ENCODE measurements at places on chromosomes 3 and 15.

- no peak for DNase-seq
Observed at GRCh38 chr3:140096037-140096436, 161.1 kb downstream of the CLSTN2 start.

GRCh38 chr3:134609821-134610431 lies 40.9 kb downstream of the KY start:
- DNase-seq = no peak

DNA sequence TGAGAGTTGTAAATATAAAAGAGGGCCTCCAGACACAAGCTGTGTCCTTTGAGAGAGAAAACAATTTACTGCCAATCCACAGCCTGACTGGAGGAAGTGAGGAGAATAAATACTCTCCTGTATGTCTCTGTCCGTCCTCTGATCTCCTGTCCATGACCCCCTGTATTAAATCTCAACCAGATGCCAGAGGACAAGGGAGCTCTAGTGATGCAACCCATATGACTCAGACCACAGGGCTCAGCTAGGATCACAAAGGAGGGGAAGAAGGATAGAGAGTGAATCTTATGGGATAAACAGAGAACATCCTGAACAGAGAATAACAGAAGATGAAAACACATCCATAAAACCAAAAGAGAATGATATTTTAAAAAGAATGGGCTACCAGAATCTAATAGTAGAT lies 482.6 kb downstream of the PLOD2 start:
- DNase-seq = no peak

DNA sequence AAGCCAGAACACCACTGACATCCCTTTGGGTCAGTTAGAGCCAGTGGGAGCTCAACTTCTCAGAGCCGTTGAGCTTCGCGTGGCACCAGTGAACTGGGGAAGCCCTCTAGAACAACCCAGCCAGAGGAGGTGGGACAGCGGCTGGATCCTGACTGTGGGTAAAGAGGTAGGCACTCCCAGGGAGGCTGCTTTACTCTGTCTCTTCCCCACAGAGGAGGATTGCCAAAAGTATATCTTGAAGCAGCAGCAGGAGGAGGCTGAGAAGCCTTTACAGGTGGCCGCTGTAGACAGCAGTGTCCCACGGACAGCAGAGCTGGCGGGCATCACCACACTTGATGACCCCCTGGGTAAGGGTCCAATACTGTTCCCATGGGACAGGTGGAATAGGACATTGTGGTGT lies 1.2 kb downstream of the MYD88 start:
- no peak for DNase-seq

DNA sequence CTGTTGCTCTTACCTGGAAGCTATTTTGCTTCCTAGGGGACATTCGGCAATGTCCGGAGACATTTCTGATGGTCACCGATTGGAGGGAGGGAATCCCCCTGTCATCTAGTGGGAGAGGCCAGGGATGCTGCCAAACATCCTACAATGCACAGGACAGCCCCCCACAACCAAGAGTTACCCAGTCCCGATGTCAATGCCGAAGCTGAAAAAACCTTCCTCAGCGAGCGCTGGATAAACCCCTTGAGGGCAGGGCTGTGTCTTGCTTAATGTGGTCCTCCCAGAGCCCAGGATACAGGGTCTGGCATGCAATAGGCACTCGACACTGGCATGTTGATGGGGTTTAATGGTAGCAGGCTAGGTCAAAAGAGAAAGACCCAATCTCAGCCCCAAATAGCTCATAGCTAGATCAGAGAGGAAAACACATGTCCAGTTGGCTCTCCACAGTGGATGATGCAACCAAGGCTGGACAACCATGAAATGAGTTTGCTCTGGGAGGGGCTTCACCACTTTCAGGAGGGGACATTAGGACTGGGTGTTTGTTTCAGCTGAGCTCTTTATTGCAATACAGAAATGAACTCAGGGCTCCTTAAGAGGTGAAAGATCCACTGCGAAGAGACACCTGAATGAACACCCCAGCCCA lies 16.5 kb upstream of the PAQR5 start:
- no peak for DNase-seq

GRCh38 chr3:40930756-40931155 lies 268.5 kb upstream of the CTNNB1 start:
- no peak for DNase-seq

- DNase-seq = no peak
Observed at GRCh38 chr3:100857863-100858262, 135.4 kb downstream of the ABI3BP start.

All from CD4-positive, alpha-beta T cell treated with Interleukin-1 beta for 1 hour (primary cell).